ENCODE measurements at places on chromosomes 11 and 22.

- no peak for DNase-seq
Measured at GRCh38 chr11:99534812-99535211, 514.1 kb downstream of the CNTN5 start.

DNA sequence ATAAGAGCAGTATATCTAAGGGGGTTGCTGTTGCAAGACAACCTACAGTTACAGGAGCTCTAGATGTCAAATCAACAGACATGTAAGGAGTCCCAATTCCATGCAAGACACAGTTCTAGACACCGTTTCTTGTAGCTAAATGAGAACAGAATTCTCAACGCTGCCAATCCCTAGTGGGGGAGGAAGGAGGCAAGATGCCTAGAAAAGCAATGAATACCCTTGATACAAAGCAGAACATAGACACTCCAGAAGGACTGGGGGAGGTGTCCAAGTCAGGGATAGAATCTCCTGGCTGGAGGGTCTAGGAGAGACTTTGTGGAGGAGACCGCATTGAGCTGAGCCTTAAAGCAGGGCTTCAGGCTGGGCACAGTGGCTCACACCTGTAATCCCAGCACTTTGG, 280.2 kb downstream of the BUD13 start:
- DNase-seq, result no peak

GRCh38 chr11:69921128-69922014, 102.2 kb upstream of the FGF3 start:
- no peak for DNase-seq

DNA sequence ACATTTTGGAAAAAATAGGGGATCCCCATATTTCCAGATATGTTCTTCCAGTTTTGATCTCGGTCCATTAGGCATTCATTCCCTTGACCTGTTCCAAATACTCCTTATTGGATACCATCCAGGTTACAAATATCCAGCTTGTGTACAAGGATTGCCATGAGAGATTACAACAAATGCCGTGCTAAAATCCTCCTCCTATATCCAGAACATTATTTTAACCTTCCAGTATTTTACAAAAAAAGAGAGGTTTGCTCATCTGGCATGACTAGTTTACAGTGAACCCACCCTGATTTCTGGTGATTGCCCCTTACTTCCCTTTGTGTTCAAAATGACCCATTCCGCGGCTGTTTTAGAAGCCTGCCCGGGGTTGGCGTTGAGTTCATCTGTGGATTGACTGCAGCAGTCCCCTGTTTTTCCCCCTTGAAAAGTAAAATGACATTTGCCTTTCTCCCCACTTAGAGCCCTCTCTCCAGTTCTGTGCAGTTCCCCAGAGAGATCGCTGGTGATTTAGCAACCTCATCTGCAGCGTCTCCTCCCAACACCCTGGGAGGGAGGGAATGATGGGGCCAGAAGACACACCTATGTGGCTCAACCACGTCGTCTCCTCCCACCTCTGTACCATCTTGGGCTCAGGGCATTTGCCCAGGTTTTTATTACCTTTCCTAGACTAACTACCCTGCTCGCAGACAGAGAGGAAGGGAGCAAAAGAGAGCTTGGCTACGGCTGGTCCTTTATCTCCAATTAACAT, 73.6 kb downstream of the DSCAML1 start:
- DNase-seq, result no peak

DNA sequence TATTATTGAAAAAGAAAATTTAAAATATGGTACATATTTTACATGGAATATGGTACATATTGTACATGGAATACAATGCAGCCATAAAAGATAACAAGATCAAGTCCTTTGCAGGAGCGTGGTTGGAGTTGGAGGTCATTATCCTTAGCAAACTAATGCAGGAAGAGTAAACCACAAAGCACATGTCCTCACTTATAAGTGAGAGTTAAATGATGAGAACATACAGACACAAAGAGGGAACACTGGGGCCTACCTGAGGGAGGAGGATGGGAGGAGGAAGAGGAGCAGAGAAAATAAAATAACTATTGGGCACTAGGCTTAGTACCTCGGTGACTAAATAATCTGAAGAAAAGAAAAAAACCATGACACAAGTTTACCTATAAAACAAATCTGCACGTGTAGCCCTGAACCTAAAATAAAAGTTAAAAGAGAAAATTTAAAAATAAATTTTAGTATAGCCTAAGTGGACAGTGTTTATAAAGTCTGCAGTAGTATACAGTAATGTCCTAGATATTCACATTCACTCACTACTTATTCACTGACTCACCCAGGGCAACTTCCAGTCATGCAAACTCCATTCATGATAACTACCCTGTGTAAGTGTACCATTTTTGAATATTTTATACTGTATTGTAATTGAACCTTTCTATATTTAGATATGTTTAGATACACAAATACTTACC, 204.4 kb downstream of the FAM76B start:
- peak; percentile 38 for DNase-seq

DNA sequence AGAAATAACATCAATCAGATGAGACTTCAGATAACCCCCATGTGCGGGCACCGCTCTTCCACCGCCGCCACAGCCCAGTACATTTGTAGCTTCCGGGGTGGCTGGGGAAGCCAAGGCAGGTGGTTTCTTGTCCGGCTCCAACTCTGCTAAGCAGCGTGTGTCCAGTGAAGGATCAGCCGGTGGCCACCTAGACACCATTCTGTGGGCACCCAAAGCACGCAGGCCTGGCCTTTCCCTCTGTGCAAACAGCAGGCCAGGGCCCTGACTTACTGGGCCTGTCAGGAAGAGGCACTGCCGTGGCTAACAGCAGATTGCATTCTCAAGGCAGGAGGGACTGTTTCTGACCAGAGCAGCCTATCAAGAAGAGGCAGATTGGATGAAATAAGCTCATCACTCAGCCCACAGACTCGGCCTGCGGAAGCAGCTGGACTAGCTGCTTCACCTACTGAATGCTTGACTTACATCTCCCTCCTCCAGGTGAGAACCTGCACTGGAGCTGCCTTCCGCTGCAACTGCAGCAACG, 74.8 kb downstream of the ETS1 start:
- DNase-seq, result no peak

- DNase-seq, result no peak
Measured at GRCh38 chr11:97847730-97848129, 1173.0 kb upstream of the CNTN5 start.

GRCh38 chr11:110750100-110750499, 37.9 kb upstream of the ARHGAP20 start:
- DNase-seq, result no peak

DNA sequence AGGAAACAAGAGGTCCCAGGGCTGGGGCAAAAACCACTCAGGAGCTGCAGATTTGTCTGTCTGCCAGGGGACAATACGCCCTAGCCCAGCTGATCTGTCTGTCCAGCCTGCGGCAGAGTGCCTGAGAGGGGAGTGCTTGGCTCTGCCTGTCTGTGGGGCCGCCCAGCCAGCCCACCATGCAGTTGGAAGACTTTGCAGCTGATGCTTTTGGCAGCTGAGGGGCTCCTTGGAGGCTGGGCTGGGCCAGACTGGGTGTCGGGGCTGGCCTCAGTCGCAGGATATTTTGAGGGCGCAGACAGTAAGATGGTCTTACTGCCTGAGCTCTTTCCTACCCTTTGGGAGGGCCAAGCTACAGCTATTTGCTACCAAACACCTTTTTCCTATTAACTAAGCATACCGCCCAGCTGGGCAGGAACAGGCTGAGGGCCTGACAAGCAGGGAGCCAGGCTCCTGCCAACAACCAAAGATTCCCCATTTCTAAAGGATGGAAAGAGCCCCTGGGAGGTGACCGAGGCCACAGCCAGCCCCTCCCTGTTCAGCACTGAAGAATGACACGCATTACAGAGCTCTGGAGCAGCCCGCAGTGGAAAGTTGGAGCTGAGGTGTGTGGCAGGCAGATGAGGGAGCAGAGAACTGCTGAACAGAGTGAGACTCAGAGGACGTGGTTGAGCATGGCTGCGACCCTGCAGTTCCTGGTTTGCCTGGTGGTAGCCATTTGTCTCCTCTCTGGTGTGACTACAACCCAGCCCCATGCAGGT, at the start of gene FAM180B:
FAM180B (plus strand) TSS at position 581 of the 758 bp plus-strand sequence; CDS start at position 672, 91 bp downstream.
- DNase-seq, result no peak

DNA sequence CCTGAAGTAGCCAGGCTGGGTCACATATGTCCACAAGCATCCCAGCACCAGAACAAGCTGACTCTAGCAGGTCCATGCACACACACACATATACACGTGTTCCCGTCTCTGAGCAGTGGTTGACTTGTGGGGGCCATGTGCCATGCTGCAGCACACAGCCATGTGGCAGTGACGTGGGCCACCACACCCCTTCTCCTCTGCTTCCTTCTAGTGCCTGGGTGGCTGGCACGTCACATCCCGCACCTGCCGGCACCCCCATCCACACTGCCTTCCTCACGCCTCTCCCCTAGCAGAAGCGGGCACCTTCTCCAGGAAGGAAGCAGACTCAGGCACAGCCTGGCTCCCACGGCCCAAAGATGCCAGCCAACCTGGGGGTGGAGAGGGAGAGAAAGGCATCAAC, 9.5 kb downstream of the SYT7 start:
- no peak for DNase-seq

GRCh38 chr11:78208257-78209165, 19.8 kb downstream of the USP35 start:
- no peak for DNase-seq

DNA sequence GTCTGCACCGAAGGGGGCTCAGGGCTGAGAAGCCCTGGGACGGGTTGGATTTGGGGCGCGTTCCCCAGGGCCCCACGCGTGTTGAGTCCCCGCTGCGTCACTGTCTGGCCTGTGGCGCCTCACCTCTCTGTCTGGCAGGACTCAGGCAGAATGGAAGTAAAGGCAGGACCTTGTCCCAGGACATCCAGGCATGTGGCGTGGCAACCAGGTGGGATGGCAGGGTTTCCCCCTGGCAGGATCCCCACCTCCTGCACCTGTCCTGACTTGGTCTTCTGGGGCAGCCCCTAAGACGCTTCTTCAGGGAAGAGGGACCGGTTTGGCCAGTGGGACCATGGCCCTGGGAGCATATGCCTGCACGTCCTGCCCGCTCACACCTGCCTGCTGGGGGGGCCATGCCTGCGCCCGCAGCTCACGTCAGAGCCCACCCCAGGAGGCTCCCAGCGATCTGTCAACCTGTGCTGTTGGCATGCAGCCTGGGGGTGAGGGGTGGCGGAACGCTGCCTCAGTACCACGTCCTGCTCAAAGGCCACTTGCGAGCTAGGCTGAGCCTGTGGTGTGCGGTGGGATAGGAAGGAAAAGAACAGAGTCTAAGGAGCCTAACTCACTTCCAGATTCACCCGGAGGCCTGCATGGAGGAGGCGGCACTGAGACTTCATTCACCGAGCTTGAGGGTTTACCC, 72.7 kb downstream of the KCNQ1 start:
- no peak for DNase-seq

GRCh38 chr11:85945788-85946187, 90.6 kb downstream of the CCDC83 start:
- DNase-seq, result no peak

- no peak for DNase-seq
Measured at GRCh38 chr11:17386331-17387084, 2.0 kb downstream of the KCNJ11 start.

- DNase-seq, result no peak
Measured at GRCh38 chr11:34790620-34791019, 125.6 kb downstream of the APIP start.

DNA sequence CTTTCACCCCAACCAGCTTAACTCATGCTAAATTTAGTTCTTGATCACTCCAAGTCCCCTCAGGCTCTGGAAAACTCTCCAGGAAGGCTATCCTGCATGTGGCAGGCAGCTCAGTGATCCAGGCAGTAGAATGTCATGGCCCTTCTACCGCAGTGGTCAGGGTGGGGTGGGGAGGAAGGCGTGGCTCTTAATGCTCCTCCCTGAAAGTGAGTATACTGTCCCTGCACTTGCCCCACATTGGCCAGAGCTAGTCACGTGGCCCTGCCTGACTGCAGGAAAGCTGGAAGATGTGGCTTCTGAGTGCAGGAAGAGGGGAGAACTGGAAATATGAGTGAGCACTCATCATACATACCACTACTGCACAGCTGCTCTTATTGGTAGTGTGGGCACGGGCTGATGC, 102.1 kb downstream of the GRAMD1B start:
- DNase-seq, result no peak

- DNase-seq, result no peak
Measured at GRCh38 chr22:23245045-23245798, 64.9 kb downstream of the BCR start.

GRCh38 chr11:3637201-3637600, 4.6 kb downstream of the ART5 start:
- no peak for DNase-seq

DNA sequence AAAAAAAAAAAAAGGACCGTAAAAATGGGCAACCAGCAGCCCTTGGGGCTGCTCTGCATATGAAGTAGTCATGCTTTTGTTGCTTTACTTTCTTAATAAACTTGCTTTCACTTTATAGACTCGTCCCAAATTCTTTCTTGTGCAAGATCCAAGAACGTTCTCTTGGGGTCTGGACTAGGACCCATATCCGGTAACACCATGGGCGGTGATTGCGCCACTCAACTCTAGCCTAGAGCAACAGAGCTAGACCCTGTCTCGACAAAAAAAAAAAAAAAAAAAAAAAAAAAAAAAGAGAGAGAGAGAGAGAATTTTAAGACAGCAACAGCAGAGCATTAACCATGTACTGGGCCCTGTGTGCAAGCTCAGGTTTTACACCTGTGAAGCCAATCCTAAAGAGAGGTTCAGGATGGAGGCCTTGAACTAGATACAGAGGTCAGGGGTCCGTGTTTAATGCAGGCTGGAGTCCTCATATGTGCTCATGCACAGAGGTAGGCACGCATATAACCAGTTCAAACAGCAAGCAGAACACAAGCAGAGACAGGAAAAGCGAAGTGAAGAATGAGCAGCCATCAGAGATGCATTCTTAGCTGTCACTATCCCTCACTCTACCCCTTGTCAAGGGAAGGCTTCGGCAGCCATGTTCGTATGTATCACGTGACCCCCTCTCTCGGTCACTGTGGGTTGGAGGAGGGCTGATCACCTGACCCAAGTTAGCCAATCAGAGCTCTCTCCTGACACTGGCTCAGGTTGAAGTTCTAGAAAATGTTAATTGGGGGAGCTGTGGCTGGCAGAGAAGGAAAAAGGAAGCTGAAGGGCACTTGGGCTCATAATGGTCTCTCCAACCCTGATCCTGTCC, 16.7 kb upstream of the SYT12 start:
- DNase-seq, result no peak

- DNase-seq, result no peak
Measured at GRCh38 chr11:27437829-27438594, 34.6 kb downstream of the LGR4 start.

- no peak for DNase-seq
Measured at GRCh38 chr22:46381142-46381541, 45.6 kb downstream of the TRMU start.

DNA sequence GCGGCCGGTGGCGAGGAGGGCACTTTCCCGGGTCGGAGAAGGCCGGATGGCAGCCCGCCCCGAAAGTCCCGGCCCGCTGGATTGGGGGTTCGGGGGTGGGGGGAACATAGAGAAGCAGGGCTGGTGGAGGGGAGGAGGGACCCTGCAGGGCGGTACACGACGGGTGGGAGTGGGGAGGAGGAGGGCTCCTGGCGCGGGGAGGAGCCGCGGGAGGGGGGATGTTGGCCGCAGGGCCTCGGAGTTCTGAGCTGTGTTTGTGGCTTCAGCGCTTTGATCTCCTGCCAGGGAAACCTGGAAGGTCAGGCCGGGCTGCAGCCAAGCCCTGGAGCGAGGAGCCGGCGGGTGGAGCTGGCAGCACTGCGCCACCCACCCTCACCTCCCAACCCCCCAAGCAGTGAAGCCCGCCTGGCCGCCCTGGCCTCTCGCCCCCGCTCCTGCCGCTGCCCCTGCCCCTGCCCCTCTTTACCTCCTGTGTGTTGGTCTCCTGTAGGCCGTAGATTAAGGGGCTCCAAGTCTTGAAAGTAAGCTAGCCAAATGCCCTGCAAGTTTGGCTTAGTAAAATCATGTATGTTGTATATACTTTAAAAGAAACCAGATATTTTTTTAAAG, 30.9 kb downstream of the C22orf31 start:
- DNase-seq, result no peak

All from AG04449 (cell line).